NCI-H1048 (cell line): ENCODE measurements at places on chromosomes 7 and 10.

DNA sequence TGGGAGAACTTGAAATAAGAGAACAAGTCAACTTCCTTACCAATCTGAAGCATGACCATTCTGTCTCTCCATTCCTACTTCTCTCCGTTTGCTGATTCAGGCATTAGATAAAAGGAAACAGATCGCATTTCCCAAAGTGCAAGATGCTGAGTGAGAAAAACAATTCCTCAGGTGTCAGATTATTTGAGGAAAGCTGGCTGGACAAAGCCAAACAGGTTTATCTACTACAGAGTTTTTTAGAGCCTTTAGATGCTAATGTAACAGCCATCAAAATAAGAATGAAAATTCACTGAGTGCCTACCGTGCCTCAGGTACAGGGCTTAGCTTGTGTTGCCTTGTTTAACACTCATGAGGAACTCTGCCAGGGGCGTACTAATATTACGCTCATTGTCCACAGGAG, 135.9 kb upstream of the MBL2 start:
- DNase-seq, result no peak

DNA sequence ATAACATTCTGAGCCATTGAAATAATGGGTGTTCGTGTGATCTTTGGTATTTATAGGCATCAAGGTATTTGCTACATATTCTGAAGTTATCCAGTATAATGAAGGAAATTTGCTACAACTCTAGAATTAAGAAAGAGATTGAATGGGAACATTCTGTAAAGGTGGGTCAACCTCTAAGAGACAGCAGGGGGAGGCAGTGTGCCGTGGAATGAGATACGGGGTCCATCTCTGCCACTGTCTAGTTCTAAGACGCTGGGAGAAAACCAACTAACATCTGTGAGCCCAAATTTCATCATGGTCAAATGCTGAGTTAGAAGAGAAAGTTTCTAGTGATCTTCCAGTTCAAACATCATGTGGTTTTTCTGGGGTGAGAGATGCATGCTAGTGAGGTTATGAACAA, 368.9 kb downstream of the SORCS1 start:
- no peak for DNase-seq

GRCh38 chr7:27869056-27869455, 129.1 kb downstream of the TAX1BP1 start:
- DNase-seq, result no peak

DNA sequence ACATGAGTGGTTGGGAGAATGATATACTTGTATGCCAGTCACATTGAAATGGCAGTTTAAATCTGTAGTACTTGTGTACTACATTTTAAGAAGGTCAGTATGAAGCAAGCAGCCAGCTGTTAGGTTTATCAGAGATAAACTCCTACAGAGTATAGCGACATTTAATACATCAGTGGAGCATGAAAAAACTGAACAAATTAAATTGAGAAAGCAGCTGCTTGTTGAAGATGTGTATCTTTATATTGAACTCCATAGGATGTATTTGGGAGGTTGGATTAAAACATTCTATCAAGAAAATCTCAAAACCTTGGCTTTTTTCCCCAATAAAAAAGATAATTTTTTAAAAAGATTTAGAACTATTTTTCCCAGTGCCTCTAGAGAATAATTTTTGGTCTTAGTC, 47.8 kb downstream of the PHF14 start:
- DNase-seq, result no peak

GRCh38 chr10:61964949-61965702, 63.6 kb downstream of the ARID5B start:
- no peak for DNase-seq
